ENCODE measurements at places on chromosomes 4 and X. TPM values are rescaled to one million over a fixed set of nuclear protein-coding genes. Genes with fewer than 3 reads are reported as not detected.
A peak's percentile ranks its signal among the peaks of the same experiment; 100 is the strongest.

Gene REELD1
- total RNA-seq = 0.36 TPM

Gene HTR2C
- total RNA-seq = not detected

DNA sequence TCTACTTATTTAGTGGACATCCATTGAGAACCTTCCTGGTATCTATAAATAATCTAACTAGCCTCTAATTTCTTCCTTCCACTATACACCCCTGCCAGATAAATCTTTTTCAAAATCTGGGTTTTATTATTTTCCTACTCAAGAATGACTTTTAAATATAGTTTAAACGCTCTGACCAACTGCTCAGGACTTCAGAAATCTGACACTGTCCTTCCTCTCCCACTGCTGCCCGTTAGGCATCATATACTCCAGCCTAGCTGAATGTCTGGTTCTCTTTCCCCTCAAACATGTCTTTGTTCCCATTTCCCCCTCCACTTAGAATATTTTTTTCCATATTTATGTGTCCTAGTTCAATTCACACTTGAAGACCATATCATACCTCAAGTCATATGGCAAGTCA is 35.2 kb upstream of the CBLL2 start:
- H3K27me3 ChIP-seq = no peaks in the 10 kb centered on the region
- H3K4me1 ChIP-seq = no peaks in the 10 kb centered on the region
- no peak overlapping the region for H3K4me3 ChIP-seq
- no peak for DNase-seq

Gene ATP11C
- 22.4 TPM for total RNA-seq

DNA sequence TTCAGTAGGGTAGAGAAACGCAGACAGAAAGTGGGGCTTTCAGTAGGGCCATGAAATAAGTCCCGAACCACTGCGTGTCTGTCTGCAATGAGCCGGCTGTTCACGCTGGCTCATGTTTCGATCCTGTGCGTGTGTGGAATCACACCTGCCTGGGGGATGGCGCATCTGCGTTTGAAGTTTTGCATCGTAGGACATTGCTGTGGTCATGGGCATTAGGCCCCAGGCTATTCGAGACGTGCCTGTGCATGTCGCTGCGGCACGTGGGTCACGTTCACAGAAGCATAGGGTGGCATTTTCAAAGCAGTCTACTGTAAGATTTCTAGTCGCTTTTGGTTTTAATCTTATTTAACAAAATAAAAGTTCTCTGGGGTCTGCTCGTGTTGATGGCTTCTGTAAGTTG is 25.5 kb upstream of the HGFAC start:
- peaks cover 15% of the 10 kb centered on the region for H3K36me3 ChIP-seq
- no peak overlapping the region for H3K4me3 ChIP-seq
- peak; percentile 17 for DNase-seq
- no peaks in the 10 kb centered on the region for H3K27me3 ChIP-seq
- no peak overlapping the region for H3K27ac ChIP-seq
- no peaks in the 10 kb centered on the region for H3K4me1 ChIP-seq

DNA sequence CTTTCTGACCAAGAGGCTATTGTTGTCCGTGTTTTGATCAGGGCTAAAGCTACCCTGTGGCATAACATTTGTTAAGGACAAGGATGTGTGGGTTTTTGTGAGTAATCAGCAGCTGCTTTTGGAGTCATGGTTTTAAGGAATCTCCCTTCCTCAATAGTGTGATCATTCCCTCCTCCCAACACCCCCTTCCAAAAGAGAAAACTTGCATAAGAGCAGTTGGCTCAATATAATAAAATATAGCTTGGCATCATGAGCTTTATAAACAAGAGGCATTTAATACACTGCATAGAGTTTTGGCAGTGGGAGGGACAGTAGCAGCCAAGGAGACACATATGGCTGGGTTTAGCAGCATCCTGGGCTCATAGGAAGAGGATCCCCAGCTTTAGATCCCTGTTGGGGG is 84.7 kb downstream of the NHS start:
- H3K27me3 ChIP-seq = no peaks in the 10 kb centered on the region
- H3K4me1 ChIP-seq = peaks cover 10% of the 10 kb centered on the region
- H3K27ac ChIP-seq = no peak overlapping the region
- no peaks in the 10 kb centered on the region for H3K36me3 ChIP-seq
- H3K4me3 ChIP-seq = no peak overlapping the region
- DNase-seq = no peak

Gene JADE3
- total RNA-seq = 6.9 TPM

Gene EGF
- total RNA-seq = 1.3 TPM

DNA sequence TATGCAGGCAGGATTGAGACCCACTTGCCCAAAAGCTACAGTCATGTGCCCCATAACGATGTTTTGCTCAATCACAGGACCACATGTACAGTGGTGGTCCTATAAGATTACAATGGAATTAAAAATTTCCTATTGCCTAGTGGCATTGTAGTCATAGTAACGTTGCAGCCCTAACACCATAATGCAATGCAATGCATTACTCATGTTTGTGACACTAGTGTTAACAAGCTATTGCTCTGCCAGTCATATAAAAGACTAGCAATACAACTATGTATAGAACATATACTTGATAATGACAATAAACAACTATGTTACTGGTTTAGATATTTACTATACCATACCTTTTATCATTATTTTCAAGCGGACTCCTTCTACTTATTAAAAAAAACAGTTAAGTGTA is 50.6 kb downstream of the VGLL1 start:
- H3K36me3 ChIP-seq = no peaks in the 10 kb centered on the region
- no peak overlapping the region for H3K4me3 ChIP-seq
- H3K27me3 ChIP-seq = no peaks in the 10 kb centered on the region
- no peaks in the 10 kb centered on the region for H3K4me1 ChIP-seq
- H3K27ac ChIP-seq = no peak overlapping the region
- DNase-seq = no peak
